ENCODE measurements at places on chromosomes 16 and 17.
A peak's percentile ranks its signal among the peaks of the same experiment; 100 is the strongest.

DNA sequence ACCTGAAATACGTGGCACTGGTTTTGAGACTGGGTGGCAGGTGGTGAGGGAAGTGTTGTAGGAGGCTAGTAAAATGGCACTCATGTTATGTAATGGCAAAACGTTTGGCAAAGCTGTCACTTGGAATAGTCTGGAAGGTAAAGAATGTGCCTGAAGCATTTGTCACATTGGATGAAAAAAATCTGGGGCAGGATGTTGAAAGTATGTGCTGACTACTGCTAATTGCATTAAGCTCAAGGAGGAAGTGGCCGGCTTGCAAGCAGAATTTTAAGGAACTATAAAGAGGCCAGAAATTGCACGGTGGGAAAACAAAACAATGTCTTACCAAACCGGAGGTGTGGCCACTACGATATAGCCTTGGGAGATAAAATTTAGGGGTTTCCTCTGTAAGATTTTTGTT, 26.6 kb upstream of the NLRP1 start:
- no peak for DNase-seq

DNA sequence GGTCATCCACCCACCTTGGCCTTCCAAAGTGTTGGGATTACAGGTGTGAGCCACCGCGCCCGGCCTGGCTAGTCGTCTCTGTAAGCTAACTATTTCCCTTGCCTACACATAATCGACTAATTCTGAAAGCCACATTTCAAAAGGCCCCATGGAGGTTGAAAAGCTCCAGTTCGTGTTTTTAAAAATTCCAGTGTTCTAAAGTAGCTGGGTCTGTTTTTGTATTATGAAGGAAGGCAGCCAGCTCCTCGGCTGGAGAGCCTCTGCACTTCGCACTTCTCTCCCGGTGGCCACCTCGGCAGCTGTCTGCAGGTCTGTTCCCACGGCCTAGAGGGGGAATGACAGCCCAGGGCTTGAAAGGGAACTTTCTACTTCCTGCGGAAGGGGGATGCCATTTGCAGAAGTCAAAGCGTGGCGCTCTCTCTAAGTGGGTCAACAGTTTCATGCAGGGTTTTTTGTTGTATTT, 16.9 kb downstream of the HASPIN start:
- no peak for DNase-seq

- DNase-seq = no peak
These were observed at the start of gene AKTIP for GRCh38 chr16:53502331-53503269. Gene AKTIP, minus strand, starts transcription at chr16:53503209. Its CDS starts 2,950 bp downstream, at chr16:53500259.

GRCh38 chr17:8893621-8894201, 26.2 kb upstream of the PIK3R6 start:
- no peak for DNase-seq

GRCh38 chr16:69277413-69277812, 33.7 kb upstream of the VPS4A start:
- no peak for DNase-seq

- DNase-seq = no peak
These were observed 79.1 kb upstream of the HNF1B start for GRCh38 chr17:37823996-37824395.

- no peak for DNase-seq
These were observed 154.0 kb upstream of the ASIC2 start for GRCh38 chr17:33447090-33447489.

- DNase-seq = no peak
These were observed 68.0 kb upstream of the GAS7 start for GRCh38 chr17:10266296-10266876.

- DNase-seq = no peak
These were observed 55.3 kb upstream of the FASN start for GRCh38 chr17:82153295-82153691.

- DNase-seq = peak; percentile 34
These were observed 18.1 kb downstream of the SOCS3 start for GRCh38 chr17:78341559-78342448.

- DNase-seq = peak; percentile 38
These were observed 699 bp downstream of the FAM222B start for GRCh38 chr17:28841901-28842281.

GRCh38 chr17:64022611-64023063, 2.2 kb upstream of the ICAM2 start:
- DNase-seq = peak; percentile 39

DNA sequence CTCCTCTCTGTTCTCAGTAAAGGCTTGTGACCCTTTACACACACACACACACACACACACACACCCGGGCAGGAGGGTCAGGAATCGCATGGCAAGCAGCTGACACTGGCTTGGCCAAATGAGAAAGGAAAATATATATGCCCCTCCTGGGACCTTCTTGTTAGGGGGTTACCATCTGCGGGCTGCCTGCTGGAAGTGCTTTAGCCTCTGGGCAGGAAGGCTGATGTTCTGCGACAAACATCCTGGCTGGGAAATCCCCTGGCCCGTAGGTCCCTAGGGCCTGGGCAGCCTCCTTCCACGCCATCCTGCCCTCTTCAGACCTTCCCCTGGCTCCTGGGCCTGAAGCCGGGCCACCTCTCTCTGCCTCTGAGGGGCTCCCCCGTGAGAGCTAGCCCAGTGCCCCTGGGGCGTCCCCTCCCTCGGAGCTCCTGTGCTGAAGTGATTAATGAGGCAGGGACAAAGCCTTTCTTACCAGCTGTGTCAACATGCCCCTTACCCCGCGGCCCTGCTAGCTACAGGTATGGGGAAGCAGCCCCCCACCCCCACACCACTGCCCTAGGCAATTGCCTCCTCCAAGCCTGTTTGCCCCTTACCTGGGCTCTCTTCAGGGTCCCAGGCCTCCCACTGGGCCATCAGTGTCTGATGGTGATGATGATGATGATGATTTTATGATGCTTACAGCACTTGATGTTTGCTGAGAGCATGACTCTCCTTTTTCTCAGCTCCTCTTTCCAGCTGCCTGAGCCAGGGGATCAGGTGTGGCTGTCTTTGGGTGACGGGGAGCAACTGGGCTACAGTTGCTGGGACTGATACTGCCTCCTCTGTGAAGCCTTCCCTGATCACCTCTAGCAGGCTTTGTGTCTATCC, 32.8 kb upstream of the ETV4 start:
- DNase-seq = no peak

DNA sequence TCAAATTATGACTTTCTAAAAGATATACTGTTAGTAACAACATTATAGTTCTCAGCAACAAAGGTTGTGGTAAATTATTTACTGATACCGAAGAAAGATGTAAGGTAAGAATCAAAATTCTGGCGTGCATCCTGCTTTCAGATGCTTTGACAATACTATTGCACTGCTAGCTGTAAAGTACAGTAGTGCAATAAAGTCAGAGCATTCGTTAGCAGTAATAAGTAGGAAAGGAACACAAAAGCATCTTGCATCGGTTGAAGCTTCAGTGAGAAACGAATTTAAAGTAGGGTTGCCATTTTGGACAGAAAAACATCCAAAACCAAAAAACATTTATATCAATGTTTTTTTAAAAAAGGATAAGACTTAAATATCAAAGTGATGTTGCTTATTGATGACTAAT, 4.0 kb downstream of the SKA2 start:
- no peak for DNase-seq

DNA sequence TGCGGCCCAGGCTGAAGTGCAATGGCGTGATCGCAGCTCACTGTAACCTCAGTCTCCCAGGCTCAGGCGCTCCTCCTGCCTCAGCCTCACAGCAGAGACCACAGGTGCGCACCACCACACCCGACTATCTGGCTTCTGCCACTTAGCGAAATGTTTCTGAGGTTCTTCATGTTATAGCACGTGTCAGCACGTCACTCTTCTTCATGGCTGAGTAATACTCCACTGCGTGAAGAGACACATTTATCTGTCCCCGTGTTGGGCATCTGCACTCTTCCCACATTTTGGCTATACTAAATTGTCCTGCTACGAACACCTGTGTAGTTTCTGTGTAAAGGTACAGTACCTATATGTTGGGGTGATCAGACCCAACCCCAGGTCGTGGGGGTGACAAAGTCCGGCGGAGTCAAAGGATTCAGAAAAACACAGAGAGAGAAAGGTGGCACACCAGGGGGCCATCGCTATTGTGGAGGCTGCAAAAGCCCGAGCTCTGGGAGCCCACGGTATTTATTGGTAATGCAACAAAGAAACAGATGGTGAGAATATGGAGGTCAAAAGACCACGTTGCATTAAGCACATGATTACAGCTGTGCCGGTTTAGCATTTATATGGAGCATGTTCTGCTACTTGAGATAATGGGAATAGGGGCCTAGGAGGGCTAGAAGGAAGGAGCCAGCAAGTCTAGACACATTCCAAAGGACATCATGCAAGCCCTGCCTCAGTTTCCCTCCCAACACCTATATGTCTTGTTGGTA, 851 bp upstream of the DPEP1 start:
- no peak for DNase-seq

- no peak for DNase-seq
These were observed 104.0 kb upstream of the CDH5 start for GRCh38 chr16:66262253-66263167.

DNA sequence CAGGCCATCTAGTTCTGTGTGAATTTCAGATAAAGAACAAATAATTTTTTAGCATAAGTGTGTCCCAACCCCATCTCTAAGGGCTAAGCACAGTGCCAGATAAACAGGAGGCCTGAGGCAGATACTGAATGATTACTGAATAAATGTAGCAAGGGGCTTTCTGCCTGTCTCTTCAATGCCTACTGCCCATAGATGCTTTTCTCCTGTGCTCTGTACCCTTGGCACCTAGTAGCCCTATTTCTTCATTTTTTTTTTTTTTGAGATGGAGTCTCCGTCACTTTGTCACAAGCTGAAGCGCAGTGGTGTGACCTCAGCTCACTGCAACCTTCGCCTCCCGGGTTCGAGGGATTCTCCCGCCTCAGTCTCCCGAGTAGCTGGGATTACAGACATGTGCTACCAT, 25.3 kb downstream of the IGFBP4 start:
- DNase-seq = no peak

DNA sequence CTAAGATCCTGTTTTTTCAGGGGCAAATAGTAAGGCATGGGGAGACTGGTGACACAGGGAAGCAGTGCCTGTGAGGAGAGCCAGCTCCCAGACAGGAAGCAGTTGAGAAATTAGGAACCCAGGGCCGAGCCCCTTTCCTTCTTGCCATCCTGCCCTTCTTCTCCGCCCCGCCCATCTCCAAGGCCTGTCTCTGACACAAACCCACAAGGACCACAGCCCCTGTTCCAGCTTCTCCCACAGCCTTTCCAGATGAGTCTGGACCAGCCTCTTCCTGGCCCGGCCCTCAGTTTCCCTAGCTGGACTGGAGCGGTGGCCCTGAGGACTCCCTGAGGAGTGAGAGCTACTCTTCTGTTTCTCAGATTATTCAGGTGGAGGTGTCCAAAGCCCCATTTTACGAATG, 9.9 kb downstream of the CCDC102A start:
- no peak for DNase-seq

GRCh38 chr16:28218109-28218508, 6.3 kb upstream of the XPO6 start:
- DNase-seq = peak; percentile 31

DNA sequence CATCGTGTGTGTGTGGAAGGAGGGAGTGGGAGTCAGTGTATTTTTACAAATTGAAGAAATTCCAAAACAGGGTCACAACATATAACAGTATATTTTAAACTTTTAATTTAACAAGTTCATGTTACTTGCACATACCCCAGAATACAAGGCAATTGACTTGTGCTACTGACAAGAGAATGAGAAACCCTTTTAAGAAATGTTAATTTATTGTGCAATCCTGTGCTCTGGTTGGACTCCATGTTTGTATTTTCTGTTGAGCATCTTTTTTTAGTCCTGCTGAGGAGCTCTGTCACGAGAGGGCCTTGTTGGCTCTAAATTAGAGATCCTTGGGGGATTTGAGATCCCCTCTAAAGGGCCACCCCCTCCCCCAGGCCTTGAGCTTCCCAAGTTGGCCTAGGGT, 1.1 kb upstream of the EMP2 start:
- no peak for DNase-seq

- no peak for DNase-seq
These were observed 414.4 kb downstream of the WWOX start for GRCh38 chr16:78513838-78514237.
